Karpas-422 (cell line): ENCODE measurements at places on chromosomes 1 and 21.

DNA sequence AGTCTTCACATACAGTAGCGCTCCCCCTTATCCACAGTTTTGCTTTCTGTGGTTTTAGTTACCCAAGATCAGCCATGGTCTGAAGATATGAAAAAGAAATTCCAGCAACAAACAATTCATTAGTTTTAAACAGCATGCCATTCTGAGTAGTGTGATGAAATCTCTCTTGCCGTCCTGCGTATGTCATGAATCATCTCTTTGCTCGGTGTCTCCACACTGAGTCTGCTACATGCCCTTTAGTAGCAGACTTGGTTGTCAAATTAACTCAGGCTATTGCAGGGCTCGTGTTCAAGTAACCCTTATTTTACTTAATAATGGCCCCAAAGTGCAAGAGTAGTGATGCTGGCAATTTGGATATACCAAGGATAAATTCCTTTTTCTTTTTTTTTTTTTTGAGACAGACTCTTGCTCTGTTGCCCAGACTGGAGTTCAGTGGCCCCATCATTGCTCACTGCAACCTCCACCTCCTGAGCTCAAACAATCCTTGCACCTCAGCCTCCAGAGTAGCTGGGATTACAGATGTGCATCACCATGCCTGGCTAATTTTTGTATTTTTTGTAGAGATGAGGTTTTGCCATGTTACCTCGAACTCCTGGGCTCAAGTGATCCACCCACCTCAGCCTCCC lies 22.6 kb downstream of the PHACTR4 start:
- no peak for DNase-seq

- DNase-seq, result no peak
These were observed 179.9 kb downstream of the COL24A1 start for GRCh38 chr1:85976516-85977205.

GRCh38 chr1:38138498-38139233 lies 92.1 kb upstream of the POU3F1 start:
- DNase-seq, result no peak

DNA sequence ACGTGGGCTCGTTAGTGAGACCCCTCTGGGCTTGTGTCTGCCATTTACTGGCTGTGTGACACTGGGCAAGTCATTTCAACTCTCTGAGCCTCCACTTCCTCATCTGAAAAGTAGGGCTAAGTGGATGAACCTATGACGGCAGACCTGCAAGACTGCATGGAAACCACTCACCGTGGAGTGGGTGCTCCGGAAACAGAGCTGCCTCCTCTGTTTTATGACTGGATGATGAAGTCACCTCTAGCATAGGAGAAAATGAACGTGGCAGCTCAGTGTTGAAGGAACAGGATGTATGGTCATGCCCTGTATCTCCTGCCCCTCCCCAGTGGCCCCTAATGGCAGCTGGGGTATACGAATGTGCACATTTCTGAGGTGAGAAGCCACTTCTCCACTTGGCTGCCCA lies 40.5 kb downstream of the STPG1 start:
- DNase-seq, result peak; percentile 66

DNA sequence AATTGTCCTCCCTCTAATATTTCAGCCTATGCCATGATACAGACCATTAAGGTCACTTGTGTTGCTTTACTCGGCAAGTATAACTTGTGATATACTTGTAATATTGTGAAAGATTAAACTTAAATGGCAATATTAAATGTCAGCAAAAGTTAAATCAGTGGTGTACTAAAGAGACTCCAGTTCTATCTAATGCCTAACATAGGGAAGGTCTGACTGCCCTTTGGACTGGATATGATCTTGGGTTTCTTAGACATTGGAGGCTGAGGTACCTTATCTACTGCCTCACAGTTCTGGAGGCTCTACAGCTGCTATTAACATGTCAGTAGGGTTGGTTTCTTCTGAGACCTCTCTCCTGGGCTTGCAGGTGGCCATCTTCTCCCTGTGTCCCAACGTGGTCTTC lies 89.9 kb downstream of the MT1HL1 start:
- DNase-seq, result no peak

DNA sequence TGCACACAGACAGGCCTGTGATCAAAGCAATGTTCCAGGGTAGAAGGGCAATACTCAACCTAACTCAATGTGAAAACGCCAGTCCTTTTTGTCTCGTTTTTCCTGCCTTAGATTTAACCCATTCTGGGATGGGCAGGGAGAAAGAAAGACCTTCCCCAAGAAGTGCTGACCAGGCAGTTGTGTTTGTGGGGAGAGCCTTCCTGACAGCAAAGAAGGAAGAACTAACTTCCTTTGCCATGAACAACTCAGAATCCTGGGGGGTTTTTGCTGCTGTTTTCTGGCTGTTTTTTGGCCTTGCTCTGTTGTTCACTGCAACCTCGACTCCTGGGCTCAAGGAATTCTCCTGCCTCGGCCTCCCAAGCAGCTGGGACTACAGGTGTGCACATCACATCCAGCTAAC lies 112.0 kb upstream of the RAB4A start:
- no peak for DNase-seq

DNA sequence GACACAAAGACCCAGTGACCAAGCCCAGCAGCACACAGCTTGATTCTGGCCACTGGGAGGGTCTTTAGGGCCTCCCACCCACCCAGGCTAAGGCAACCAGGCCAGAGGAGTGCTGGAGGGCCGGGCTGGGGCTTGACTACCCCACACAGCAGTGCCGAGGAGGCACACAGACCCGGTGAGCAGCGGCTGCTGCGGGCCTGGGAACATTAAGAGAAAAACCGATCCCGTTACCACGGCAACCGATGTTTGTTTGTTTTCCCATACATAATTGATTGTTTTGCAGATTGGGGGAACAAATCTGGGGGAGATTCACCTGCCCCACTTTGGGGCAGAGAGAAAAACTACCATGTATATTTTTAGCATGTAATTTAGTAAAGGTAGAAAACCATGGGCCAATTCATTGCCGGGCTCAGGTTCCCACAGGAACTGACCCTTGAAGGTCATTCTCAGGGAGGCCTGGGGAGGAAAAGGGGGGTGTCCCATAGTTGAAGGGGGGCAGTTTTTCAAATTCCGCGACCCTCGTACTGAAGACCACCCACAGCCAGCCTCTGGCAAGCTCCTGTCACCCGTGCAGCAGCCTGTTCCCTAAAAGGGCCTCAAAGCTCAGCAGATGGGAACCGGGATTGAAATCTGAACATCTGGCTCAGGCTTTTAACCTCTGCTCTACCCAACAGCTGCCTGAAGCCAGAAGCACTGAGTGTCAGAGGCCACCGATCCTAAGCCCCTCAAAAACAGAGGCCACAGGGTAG lies 35.3 kb downstream of the CHD5 start:
- no peak for DNase-seq

DNA sequence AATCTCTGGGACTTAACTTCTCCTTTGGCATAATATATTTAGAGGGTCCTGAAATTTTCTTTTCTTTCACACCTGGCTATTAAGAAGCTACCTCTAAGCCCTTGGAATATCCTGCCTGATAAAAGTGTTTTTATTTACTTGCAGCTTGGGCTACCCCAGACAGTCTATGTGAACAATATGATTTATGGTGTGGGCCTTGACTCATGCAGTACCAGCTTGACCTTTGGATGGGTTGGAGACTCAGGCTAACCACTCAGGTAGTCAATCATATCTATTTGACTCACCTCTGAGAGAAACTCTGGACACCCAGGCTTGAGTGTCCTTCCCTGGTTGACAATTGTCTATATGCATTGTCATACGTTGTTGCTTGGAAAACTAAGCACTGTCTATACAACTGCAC lies 13.4 kb upstream of the PGBD2 start:
- DNase-seq, result no peak

- DNase-seq, result no peak
These were observed 23.9 kb upstream of the KIF1B start for GRCh38 chr1:10186331-10187025.
